ENCODE measurements at places on chromosomes 1 and 21.

DNA sequence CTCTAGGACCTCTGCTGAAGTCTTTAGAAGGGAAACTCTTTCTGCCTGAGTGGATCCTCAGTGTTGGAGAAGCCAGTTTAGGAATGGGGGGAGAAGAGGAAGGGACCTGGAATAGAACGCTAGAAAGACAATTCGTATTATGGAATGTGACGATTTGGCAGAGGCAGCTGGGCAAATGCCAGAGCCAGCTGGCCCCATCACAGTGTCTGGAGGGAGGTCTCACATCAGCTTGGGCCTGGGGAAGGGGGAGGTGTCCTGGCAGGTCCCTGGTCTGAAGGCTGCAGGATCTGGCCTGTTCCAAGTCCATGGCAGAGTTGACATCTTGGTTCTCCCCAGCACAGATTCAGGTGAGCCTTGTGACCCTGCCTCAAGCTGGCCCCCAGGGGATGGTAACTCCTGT is 11.3 kb downstream of the TMCC2 start:
- no peaks in the 10 kb centered on the region for H3K4me1 ChIP-seq
- H3K27me3 ChIP-seq: peaks cover 33% of the 10 kb centered on the region
- H3K27ac ChIP-seq: no peak overlapping the region
- no peak for DNase-seq
- H3K4me3 ChIP-seq: no peak overlapping the region
- no peaks in the 10 kb centered on the region for H3K36me3 ChIP-seq

- no peaks in the 10 kb centered on the region for H3K27me3 ChIP-seq
- no peaks in the 10 kb centered on the region for H3K36me3 ChIP-seq
- H3K4me3 ChIP-seq: no peak overlapping the region
- peaks cover 16% of the 10 kb centered on the region for H3K4me1 ChIP-seq
- DNase-seq: no peak
Measured at GRCh38 chr1:154466206-154466605, 35.8 kb upstream of the TDRD10 start.

DNA sequence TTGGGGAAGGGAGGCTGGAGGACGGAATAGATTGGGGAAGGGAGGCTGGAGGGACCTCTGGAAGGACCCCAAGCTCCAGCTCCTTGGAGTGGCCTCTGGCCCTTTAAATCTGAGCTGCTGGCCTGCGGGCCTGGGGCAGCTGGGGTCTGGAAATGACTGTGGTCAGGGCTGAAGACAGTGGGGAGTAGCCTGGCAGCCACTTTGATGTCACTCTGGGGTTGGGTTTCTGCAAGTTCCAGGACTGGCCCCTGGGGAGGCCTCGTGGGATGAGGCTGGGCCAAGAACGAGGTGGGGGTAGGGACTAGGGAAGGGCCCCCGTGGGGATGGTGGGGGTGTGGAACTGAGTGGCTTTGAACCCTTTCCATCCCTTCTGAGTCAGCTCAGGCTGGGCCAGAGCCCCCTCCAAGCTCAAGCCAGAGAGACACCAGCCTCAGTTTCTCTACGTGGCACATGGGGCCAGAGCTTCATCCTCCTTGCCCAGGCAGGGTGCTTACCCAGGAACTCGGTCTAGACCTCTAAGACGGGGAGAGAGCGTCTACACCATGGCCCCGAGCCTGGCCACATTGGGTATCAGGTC is 59.7 kb downstream of the ALPL start:
- H3K27me3 ChIP-seq: no peaks in the 10 kb centered on the region
- no peak for DNase-seq
- no peaks in the 10 kb centered on the region for H3K36me3 ChIP-seq
- H3K27ac ChIP-seq: no peak overlapping the region

- no peaks in the 10 kb centered on the region for H3K27me3 ChIP-seq
- H3K4me1 ChIP-seq: peaks cover 74% of the 10 kb centered on the region
- no peaks in the 10 kb centered on the region for H3K36me3 ChIP-seq
- H3K27ac ChIP-seq: peak overlapping the region; percentile 64
- no peak overlapping the region for H3K4me3 ChIP-seq
Measured at GRCh38 chr1:109788695-109789521, 25.2 kb upstream of the EPS8L3 start.

- no peaks in the 10 kb centered on the region for H3K27me3 ChIP-seq
- H3K4me3 ChIP-seq: no peak overlapping the region
- no peaks in the 10 kb centered on the region for H3K4me1 ChIP-seq
- no peak for DNase-seq
- no peaks in the 10 kb centered on the region for H3K36me3 ChIP-seq
- H3K27ac ChIP-seq: no peak overlapping the region
Measured at GRCh38 chr1:235986869-235987268, 78.0 kb downstream of the NID1 start.

DNA sequence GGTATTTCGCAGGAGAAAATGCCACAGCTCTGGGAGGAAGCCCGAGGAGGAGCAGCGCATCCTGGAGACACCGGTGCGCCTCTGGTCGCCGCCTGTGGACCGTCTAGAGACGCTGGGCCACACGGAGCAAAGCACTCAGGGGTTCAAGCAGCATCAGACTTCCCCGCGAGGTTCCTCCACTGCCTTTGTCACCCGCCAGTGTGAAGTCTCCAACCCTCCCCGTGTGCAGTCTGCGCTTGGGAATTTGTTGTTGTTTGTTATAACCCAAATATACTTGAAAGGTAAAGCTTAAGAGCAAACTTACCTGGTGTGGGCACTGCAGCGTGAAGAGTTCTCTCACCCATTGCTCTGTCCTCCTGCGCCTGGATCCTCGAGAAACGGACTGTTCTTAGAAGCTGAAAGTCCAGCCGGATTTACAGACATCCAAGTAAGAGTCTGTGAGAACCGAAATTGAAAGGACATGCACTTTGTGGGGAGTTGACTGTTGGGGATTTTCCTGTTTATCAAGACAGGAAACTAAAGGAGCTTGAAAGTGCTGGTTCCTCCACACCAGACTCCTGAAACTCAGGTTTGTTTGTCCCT is at the start of gene GBP4:
Gene GBP4, minus strand, starts transcription at position 452 of the 582 bp plus-strand sequence. Its CDS starts 108 bp downstream, at position 344.
- peak; percentile 7 for DNase-seq
- no peaks in the 10 kb centered on the region for H3K36me3 ChIP-seq
- H3K27me3 ChIP-seq: peaks cover 10% of the 10 kb centered on the region
- H3K4me1 ChIP-seq: no peaks in the 10 kb centered on the region
- H3K4me3 ChIP-seq: peak within 1 kb of the TSS; percentile 39

DNA sequence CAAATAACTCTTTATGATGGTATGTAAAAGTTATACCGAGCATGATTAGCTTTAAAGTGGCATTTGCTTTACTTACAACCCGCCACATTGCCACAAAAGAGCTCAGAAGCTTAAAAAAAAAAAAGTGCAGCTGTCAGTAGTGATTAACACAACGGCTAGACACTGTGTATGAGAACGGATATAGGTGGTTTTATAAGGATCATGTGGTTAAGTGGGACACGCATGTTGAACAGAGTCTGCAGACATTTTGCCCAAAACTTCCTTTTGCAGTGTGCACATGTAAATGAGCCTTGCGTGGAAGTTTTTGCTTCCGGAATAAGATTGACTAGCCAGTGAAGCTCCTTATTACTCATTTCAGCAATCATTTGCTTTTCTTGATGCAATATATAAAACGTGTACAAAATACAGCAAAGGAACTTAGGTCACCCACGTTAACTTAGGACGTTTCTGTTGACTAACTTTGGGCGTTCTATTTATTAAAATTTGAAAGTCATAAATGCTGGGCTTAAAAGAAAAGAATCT is 58.7 kb upstream of the RGS1 start:
- H3K27ac ChIP-seq: peak overlapping the region; percentile 74
- peaks cover 18% of the 10 kb centered on the region for H3K4me1 ChIP-seq
- H3K4me3 ChIP-seq: no peak overlapping the region
- H3K36me3 ChIP-seq: no peaks in the 10 kb centered on the region
- peak; percentile 60 for DNase-seq
- H3K27me3 ChIP-seq: no peaks in the 10 kb centered on the region

DNA sequence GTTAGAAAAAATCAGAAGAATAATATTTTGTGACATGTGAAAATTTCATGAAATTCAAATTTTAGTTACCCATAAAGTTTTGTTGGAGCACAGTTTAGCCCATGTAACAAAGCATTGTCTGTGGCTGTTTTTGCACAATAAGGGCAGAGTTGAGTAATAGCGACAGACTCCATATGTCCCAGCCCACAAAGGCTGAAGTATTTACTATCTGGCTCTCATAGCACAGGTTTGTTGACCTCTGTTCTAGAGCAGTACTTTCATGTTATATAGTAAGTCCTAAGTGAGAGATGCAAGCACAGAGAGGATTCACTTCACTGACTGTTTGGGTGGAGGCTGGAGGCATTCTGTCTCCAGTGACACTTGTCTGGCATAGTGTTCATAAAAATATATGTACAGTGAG is 6.8 kb downstream of the LAMC1 start:
- no peak for DNase-seq
- H3K36me3 ChIP-seq: no peaks in the 10 kb centered on the region
- H3K27me3 ChIP-seq: peaks cover 39% of the 10 kb centered on the region
- peaks cover 4% of the 10 kb centered on the region for H3K4me1 ChIP-seq
- H3K27ac ChIP-seq: no peak overlapping the region

DNA sequence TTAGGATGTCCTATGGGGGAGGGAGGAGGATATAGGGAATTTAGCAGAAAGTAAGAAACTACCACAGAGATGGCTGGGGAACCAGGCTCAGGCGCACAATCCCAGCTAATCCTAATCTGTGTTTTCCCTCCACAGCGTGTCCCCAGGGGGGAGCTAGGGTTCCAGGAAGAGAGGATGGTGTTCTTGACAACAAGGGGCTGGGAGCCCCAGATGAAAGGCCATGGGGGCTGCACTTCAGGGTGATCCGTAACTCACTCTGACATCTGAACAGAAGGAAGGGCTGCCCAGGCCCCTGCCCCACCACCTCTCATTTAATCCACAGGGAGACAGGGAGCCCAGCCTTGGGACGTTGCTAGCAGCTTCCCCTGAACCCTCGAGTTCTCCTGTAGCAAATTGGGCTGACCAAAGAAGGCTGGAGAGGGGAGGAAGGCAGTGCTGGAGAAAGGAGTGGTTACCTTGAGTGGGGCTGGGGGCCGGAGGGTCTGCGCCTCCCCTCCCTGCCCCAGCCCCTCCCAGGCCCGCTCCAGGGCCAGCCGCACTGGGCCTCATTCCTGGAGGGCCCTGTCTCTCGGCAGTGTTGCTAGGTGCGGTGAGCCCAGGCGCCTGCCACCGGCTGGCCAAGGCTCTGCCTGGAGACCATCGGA is 131.7 kb downstream of the TMEM53 start:
- no peaks in the 10 kb centered on the region for H3K36me3 ChIP-seq
- H3K27ac ChIP-seq: no peak overlapping the region
- H3K4me3 ChIP-seq: no peak overlapping the region
- H3K4me1 ChIP-seq: no peaks in the 10 kb centered on the region

DNA sequence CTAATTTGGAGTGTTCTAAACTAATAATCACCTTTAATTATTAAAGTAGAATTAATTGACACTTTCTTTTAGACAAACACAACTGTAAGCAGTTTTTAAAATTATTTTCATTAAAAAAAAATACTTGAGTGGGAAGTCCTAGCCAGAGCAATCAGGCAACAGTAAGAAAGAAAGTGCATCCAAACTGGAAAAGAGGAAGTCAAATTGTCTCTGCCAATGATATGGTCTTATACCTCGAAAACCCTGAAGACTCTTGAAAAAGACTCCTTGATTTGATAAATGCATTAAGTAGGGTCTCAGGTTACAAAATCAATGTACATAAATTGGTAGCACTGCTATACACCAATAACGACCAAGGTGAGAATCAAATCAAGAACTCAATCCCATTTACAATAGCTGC is 83.0 kb upstream of the GADD45A start:
- no peaks in the 10 kb centered on the region for H3K4me1 ChIP-seq
- no peaks in the 10 kb centered on the region for H3K36me3 ChIP-seq
- H3K27me3 ChIP-seq: no peaks in the 10 kb centered on the region

DNA sequence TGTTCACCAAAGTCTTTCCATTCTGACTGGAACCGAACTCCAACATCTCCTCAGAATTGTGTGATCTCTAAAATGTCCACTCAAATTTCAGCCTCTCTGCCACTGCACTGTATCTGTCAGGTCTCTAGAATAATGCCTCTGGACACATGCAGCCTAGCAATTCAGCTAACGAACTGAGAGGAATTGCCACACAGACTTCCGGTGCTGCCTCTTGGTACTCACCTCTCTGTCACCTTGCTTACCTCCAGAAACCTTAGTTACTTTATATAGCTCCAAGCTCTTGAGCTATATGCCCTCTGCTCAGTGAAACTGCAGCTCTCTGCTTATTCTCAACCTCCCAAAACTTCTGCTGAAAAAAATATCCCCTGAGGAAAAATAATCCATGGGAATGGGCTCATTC is 2.7 kb upstream of the CHRM3 start:
- no peak overlapping the region for H3K4me3 ChIP-seq
- peaks cover 24% of the 10 kb centered on the region for H3K27me3 ChIP-seq
- no peak overlapping the region for H3K27ac ChIP-seq

DNA sequence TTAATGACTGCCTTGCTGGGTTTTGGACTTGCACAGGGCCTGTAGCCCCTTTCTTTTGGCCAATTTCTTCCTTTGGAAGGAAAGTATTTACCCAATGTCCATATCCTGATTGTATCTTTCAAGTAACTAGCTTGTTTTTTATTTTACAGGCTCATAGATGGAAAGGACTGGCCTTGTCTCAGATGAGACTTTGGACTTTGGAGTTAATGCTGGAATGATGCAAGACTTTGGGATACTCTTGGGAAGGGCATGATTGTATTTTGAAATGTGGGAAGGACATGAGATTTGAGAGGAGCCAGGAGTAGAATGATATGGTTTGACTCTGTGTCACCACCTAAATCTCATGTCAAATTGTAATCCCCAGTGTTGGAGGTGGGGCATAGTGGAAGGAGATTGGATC is 140.1 kb downstream of the C1orf94 start:
- H3K27ac ChIP-seq: no peak overlapping the region
- no peak overlapping the region for H3K4me3 ChIP-seq
- DNase-seq: no peak
- H3K36me3 ChIP-seq: no peaks in the 10 kb centered on the region
- no peaks in the 10 kb centered on the region for H3K4me1 ChIP-seq

DNA sequence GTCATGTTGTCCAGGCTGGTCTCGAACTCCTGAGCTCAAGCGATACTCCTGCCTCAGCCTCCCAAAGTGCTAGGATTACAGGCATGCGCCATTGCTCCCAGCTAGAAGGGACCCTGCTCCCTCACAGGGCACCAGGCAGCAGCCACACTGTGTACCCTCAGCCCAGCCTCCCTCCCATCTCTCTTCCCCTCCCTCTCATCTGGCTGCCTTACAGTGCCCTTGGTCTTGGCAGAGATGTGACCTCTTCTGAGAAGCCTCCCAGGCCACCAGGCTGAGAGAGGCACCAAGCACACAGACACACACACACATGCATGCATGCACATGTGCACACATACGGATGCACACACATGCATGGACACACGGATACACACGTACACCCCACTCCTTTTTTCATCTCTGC is 25.0 kb downstream of the EPHA2 start:
- no peaks in the 10 kb centered on the region for H3K4me1 ChIP-seq
- H3K36me3 ChIP-seq: no peaks in the 10 kb centered on the region
- no peak overlapping the region for H3K27ac ChIP-seq
- no peak for DNase-seq

GRCh38 chr1:219476716-219477115 is 136.2 kb downstream of the ZC3H11B start:
- DNase-seq: no peak
- no peaks in the 10 kb centered on the region for H3K4me1 ChIP-seq
- no peak overlapping the region for H3K4me3 ChIP-seq
- H3K27me3 ChIP-seq: no peaks in the 10 kb centered on the region
